ENCODE measurements at places on chromosomes 11 and 22.

- no peak for DNase-seq
- H3K36me3 ChIP-seq = no peaks in the 10 kb centered on the region
- no peaks in the 10 kb centered on the region for H3K27me3 ChIP-seq
- H3K27ac ChIP-seq = no peak overlapping the region
- H3K4me3 ChIP-seq = no peak overlapping the region
- no peaks in the 10 kb centered on the region for H3K4me1 ChIP-seq
Observed at GRCh38 chr22:47221840-47222615, 459.6 kb downstream of the TBC1D22A start.

DNA sequence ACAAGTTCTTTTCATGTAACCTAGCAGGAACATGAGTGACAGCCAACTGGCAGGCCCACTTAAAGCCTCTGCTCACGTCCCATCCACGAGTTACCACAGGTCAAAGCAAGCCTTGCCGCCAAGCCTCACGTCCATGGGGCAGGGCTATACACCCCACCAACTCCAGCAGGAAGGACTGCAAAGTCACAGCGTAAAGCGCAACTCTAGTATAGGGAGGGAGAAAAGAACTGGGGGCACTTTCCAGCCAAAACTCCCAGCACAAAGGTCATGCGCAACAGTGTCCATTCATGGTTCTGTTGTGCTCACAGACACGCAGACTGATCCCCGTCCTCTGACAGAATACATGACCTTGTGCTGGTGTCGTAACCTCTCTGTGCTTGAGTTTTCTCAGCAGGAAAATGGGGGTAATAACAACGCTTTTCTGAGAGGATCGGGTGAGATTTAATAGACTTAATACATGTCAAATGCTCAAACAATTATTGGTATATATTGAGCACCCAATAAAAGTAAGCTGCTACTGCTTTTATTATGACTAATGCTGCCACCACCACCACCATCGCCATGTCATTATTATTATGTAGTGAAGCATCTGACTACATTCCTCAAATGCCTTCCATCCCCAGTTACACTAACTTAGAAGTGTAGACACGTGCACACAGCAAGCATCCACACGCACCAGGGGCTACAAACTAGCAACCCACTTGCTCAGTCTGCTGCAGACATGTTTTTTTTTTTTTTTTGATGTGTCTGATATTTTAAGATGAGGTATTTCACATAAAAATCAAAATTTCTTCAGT, 104.4 kb upstream of the PARVA start:
- peaks cover 28% of the 10 kb centered on the region for H3K4me1 ChIP-seq
- no peaks in the 10 kb centered on the region for H3K27me3 ChIP-seq
- H3K4me3 ChIP-seq = no peak overlapping the region
- no peaks in the 10 kb centered on the region for H3K36me3 ChIP-seq

DNA sequence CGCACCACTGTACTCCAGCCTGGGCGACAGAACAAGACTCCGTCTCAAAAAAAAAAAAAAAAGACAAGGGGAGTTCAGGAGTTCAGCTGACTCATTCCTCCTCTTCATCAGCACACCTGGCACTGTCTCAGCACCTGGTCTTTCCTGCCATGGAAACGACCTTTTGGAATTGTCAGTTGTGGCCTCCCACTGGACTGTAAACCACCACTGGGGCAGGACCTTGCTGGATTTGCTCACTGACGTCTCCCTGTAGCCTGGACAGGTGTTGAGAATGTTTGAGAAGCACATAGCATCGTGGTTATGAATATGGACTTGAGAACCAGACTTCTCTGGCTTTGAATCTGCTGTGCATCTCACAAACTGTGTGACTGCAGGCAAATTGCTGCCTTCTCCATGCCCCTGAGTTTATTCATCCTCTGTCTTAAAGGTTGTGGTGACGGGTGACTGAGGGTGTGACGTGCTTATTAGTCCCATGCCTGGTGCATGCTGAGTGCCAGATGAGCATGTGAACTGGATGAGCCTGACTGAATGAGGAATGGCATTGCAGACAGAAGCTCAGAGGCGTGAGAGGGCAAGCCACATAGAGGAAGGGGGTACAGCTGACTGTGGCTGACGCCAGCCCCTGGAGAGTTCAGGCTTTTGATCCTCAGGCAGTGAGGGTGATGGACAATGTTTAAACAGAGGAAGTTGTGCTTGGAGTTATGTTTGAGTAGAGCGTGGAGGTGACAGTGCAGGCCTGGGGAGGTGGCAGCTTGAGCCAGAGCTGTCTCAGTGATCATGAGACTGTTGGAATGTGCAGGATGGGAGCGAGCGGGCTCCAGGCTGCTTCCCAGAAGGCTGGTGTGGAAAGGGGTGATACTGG, 12.7 kb downstream of the TOM1 start:
- DNase-seq = peak; percentile 82
- no peak overlapping the region for H3K27ac ChIP-seq
- H3K4me3 ChIP-seq = no peak overlapping the region
- peaks cover 18% of the 10 kb centered on the region for H3K4me1 ChIP-seq

GRCh38 chr11:7967097-7967496, 1.9 kb upstream of the NLRP10 start:
- DNase-seq = peak; percentile 52
- H3K36me3 ChIP-seq = no peaks in the 10 kb centered on the region
- H3K27ac ChIP-seq = peak overlapping the region; percentile 11
- H3K27me3 ChIP-seq = no peaks in the 10 kb centered on the region

All from IMR-90 (cell line).